Sigmoid colon (tissue), 7 donors: ENCODE measurements at places on chromosomes 12 and 14. TPM values are rescaled to one million over a fixed set of nuclear protein-coding genes. Genes with fewer than 3 reads are reported as not detected.
A peak's percentile ranks its signal among the peaks of the same experiment; 100 is the strongest.

DNA sequence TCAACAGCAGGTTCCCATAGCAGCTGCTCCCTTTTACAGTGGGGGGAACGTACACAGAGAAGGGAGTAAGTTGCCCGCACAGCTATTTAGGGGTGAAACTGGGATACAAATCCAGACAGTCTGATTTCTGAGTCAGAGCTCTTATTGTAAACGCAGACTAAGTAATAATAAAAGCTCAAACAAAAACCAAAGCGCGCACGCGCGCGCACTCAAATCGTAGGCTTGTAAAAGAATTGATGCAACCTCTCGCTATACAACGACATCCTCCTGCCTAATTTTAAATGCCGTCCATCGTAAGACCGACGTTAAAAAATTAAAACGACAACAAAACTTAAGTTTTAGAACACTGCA, 747 bp upstream of the DACT1 start:
- peak overlapping the region; percentile 79 for H3K4me3 ChIP-seq
- H3K27ac ChIP-seq, result peak overlapping the region; percentile 91
- H3K36me3 ChIP-seq, result peaks cover 5% of the 10 kb centered on the region
- peaks cover 20% of the 10 kb centered on the region for H3K4me1 ChIP-seq

- no peak overlapping the region for H3K27ac ChIP-seq
- H3K4me3 ChIP-seq, result peak overlapping the region; percentile 55
- H3K36me3 ChIP-seq, result no peaks in the 10 kb centered on the region
- DNase-seq, result no peak
- H3K4me1 ChIP-seq, result no peaks in the 10 kb centered on the region
These were observed 737 bp downstream of the SPX start for GRCh38 chr12:21526721-21527345.

DNA sequence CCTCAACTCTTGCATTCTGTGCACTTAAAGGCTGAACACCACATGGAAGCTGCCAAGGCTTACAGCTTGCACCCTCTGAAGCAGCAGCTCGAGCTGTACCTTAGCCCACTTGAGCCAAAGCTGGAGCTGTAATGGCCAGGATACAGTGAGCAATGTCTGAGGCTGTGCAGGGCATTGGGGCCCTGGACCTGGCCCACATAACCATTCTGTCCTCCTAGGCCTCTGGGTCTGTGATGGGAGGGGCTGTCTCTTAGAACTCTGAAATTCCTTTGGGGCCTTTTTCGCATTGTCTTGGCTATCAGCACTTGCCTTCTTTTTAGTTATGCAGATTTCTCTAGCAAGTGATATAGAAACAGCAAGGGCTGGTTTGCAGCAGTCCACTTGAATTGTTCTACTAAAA, 303.8 kb upstream of the CLEC14A start:
- H3K27me3 ChIP-seq, result no peaks in the 10 kb centered on the region
- H3K4me1 ChIP-seq, result no peaks in the 10 kb centered on the region
- H3K4me3 ChIP-seq, result no peak overlapping the region
- DNase-seq, result no peak

DNA sequence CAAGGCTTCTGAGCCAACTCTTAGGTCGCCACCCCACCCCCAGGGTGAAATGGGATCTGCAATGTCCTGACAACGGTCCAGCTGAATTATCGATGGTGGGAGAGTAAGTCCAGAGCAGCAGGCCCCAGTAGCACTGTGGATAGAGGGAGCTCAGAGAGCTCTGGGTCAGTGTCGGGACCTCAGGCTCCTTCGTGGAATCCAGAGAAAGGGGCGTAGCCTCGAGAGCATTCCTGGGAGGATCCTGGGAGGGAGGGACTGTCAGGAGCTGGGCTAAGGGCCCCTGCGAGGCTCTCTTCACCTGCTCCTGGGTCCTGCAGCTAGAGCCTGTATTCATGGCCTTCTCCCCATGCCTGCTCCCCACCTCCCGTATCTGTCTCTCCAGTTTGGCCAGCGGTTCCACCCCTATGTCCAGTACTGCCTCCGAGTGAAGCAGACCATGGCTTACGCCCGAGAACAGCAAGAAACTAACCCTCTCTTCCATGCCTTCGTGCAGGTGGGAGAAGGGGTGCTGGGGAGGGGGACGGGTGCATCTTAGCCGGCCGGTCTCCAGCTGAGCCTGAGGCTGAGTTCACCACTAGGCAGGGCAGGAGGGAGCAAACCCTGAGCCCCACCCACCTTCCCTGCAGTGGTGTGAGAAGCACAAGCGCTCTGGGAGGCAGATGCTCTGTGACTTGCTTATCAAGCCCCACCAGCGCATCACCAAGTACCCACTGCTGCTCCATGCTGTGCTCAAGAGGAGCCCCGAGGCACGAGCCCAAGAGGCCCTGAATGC, 6.6 kb downstream of the PLEKHG6 start:
- H3K36me3 ChIP-seq, result no peaks in the 10 kb centered on the region
- no peaks in the 10 kb centered on the region for H3K4me1 ChIP-seq
- H3K27ac ChIP-seq, result no peak overlapping the region
- no peak for DNase-seq
- H3K4me3 ChIP-seq, result no peak overlapping the region

DNA sequence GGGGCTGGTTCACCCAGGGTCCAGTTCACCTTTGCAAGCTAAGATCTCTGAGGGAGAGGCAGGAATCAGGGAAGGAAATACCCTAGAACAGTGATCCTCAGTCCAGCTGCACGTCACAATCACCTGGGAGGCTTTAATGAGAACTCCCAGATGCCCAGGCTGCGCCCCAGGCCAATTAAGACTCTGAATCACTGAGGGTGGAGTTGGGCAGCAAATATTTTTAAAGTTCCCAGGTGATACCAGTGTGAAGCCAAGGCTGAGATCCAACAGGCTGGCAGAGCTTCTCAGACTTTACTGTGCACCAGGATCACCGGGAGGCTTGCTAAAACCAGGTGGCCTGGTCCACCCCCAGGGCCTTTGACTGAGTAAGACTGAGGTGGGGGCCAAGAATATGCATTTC, 23.8 kb downstream of the MYL2 start:
- no peak overlapping the region for H3K27ac ChIP-seq
- no peaks in the 10 kb centered on the region for H3K4me1 ChIP-seq
- no peaks in the 10 kb centered on the region for H3K36me3 ChIP-seq
- H3K27me3 ChIP-seq, result no peaks in the 10 kb centered on the region
- DNase-seq, result no peak

DNA sequence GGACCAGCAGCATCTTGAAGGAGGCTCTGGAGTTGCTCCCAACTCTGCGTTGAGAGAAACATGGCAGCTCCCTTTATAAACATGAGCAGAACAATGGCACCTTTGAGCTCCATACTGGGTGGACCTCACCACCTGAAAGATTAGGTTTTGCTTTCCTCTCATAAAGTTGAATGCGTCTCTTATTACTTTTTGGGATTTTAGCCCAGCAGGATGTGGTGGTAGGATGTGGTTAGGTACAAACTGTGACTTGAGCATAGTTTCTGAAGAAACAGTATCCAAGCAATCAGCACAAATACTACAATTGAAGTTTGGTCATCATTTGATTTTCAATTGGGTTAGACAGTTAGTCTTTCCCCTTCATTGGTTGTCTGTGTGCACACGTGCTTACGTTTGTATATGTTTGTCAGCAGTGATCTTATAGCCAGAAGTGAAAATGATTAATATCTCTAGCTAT, at the start of gene PRR4:
Gene PRR4, minus strand, starts transcription at position 51 of the 454 bp plus-strand sequence. Its CDS starts 38 bp downstream, at position 13.
- H3K4me3 ChIP-seq, result no peak within 1 kb of the TSS
- DNase-seq, result no peak
- H3K36me3 ChIP-seq, result peaks cover 25% of the 10 kb centered on the region
- H3K27ac ChIP-seq, result no peak within 1 kb of the TSS
- no peaks in the 10 kb centered on the region for H3K4me1 ChIP-seq

Gene FOXN4
- not detected for total RNA-seq

Gene SERPINA3
- 97.8 TPM for total RNA-seq

Gene NKX2-1
- not detected for total RNA-seq
